ENCODE measurements at places on chromosomes 7 and 10.
A peak's percentile ranks its signal among the peaks of the same experiment; 100 is the strongest.

GRCh38 chr7:70472601-70473237 is 659.2 kb upstream of the GALNT17 start:
- no peak for DNase-seq

DNA sequence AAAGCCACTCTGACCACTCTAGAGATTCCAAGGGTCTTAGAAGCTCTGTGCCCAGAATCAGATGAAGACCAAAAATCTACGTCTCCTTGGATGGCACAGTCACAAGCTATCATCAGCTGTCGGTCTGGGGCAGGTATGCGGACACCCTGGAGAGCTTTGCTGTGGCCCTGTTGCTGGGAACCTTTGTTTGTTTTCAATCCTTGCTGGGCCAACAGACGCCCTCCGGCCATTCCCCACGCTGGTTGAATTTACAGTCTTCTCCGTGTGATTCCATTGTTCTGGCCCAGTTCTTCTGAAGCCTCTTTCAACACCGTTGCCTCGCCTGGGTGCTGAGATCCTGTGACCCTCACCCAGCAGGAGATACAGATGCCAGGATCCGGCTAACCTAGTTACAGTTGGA is 149.4 kb upstream of the PFKP start:
- no peak for DNase-seq

- no peak for DNase-seq
Observed at GRCh38 chr7:96236198-96237039, 85.5 kb downstream of the SLC25A13 start.

DNA sequence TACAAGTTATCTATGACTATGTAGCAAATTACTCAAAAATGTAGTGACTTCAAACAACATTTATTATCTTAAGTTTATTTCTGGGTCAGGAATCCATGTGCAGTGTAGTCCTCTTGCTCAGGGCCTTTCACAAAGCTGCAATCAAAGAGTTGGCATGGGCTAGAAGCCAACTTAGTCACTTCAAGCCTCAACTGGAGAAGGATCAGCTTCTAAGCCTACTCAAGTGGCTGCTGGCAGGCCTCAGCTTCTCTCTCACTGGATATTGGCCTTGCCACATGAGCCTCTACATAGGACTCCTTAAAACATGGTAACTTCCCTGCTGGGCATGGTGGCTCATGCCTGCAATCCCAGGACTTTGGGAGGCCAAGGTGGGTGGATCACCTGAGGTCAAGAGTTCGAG is 5.0 kb upstream of the NFE2L3 start:
- DNase-seq: no peak

- peak; percentile 99 for DNase-seq
Observed at GRCh38 chr10:110794808-110795207, 76.9 kb upstream of the PDCD4 start.

DNA sequence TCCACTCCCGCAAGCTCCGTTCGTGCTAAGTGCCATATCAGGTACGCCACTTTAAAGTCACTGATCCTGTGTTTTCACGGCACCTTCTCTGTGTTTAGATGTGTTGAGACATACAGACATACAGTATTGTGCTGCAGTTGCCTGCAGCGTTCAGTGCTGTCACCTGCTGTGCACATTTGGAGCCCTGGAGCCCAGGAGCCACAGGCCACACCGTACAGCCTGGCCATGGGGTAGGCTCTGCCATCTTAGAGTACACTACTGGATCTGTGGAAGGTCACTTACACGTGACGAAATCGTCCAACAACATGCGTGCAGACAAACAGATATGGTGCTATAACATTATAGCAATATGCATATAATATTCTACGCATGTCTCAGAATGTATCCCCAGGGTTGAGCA is 111.3 kb downstream of the ELFN1 start:
- DNase-seq: no peak

DNA sequence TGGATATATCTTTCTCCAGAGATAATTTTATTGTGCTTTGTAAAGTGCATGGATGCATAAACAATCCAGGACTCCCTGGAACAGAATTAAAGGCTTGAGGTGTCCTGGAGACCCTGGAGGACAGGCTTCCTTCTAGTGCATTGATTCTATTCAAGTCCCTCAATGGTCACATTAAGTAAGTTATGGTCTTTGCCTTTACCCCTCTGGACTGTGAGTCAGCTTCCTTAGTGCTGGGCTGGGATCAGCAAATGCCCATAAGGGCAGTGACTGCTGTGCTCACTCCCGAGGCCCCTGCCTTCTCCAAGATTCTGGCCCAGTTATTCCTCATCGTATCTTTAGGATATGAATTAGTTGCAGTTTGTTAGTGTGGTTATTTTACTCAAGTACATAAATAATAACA is 178.7 kb upstream of the PRSS58 start:
- DNase-seq: no peak

GRCh38 chr10:62990126-62990525 is 143.0 kb upstream of the NRBF2 start:
- DNase-seq: no peak

DNA sequence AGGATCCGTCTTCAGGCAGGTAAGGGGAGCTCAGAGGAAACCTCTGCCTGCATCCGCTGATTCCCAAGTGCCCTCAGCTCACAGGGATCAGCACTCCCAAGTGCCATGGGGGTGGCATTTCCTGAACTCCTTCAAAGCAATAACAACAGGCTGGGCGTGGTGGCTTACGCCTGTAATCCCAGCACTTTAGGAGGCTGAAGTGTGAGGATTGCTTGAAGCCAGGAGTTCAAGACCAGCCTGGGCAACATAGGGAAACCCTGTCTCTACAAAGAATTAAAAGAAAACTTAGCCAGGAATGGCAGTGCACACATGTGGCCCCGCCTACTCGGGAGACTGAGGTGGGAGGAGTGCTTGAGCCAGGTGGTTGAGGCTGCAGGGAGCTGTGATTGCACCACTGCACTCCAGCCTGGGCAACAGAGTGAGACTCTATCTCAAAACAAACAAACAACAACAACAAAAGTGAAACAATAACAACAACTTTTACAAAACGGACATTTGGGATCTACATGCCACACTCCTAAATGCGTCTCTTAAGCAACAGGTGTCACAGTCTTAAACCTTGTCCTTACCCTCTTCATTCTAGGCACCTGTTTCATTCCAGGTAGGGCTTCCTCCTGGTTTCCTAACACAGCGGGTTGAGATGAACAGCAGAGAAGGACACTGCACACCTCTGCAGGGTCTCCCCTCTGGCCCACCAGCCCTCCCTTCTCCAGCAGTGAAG is 73.8 kb downstream of the PAXIP1 start:
- no peak for DNase-seq

GRCh38 chr7:142654398-142654797 is 94.9 kb upstream of the PRSS1 start:
- DNase-seq: no peak

DNA sequence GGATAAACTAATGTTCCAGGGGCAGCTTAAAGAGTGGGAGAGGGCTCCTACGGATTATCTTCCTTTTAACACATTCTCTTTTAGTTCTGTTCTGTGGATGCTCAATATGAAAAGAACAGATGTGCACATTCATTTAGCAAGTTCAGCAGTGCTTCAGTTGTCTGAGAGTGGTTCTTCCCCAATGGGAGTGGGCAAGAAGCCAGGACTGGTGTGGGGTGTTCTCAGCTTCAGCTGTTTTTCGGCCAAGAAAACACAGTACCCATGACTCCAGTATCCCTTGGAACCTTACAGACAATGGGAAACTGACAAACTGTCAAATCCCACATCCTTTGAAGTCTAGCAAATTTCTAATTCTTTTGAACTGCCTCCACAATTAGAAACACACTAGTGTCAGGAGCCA is 71.5 kb upstream of the LRRC17 start:
- no peak for DNase-seq

DNA sequence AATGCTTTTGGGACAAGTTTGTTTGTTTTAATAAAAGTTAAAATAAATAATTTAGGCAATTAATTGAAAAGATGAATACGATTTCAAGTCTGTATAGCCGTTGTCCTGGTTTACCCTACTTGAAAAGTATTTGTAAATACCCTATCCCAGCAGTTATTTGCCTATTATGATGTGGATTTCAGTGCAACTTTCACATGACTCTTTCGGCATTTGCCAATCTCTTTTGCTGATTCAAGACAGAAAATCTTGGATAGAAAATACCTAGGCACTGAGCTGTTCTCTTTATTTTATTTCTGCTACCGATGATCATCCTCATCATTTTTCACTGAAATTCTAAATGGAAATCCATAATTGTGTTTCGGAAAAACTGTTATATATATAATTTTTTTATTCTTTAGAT is 125.9 kb upstream of the FZD8 start:
- no peak for DNase-seq

DNA sequence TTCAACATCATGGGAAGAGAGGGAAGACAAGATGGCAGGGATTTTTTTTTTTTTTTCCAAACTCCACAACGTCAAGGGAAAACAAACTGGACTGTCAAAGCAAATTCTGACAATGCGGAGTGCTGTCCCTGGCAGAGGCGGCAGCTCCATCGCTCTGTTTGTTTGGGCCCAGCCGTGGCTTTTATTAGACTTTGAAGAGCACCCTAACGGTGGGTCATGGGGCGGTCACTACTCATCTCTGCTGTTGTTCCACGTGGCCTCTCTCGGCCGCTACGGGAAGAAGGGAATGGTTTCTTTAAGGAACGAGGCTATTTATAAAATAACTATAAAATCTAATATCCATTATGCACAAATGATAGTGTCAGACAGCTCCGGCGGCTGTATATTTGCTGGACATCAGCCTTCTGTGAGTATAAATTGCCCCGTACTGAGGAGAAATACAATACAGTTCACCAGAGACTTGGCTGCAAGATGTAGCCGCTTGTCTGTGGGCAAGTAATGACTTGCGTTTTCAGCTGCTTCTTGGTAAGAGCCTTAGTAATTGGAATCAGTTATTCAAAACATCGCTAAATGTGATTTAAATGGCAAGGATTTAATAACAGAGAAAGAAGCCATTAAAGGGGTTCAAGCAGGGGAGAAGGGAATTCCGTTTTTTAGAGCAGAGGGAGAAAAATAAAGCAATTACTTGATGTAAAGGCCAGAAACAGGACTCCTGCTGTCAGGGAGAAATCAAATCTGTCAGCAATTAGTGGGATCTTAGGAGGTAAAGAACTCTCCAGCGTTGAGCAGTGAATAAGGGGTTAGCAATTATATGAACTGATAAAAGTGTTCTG is 61.7 kb upstream of the RAB11FIP2 start:
- DNase-seq: peak; percentile 32

- no peak for DNase-seq
Observed at GRCh38 chr7:87608431-87608830, 7.7 kb upstream of the ABCB1 start.

DNA sequence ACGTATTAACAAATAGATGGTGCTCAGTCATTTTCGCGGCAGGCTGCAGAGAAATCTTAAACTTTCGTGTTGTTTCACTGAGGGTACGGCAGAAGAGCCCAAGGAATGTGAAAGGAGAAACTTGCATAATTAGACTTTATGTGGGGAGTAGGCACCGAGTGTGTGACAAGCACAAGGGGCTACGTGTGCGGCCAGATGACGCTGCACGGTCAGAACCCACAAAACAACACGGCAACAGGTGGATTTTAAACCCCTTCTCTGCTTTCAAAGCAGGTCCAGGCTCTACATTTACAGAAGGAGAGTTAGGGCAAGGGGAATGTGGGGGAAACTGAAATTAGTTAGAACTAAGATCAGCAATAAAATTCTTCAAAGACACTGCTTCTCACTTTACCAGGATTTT is 392 bp upstream of the UCN3 start:
- no peak for DNase-seq

DNA sequence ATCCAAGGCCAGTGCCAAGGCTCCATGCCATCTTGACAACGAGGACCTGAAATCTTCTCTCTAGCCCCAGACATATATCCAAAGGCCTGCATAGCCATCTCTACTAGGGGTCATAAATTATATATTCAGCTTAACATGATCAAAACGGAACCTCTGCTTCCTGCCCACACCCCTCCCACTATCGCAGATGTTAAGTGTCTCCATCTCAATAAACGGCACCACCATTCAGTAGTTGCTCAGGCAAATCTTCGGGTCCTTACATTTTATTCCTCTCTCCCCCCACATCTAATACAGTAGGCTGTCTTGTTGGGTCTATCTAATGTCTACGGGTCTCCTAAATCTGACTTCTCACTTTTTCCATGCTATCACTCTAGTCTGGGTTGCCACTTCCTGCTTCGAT is 201.1 kb upstream of the PLXNA4 start:
- DNase-seq: no peak

- no peak for DNase-seq
Observed at GRCh38 chr7:1758859-1759521, 88.9 kb downstream of the ELFN1 start.

GRCh38 chr7:33050535-33051318 is 11.8 kb downstream of the NT5C3A start:
- no peak for DNase-seq

- no peak for DNase-seq
Observed at GRCh38 chr7:46192271-46192670, 271.2 kb upstream of the IGFBP3 start.

DNA sequence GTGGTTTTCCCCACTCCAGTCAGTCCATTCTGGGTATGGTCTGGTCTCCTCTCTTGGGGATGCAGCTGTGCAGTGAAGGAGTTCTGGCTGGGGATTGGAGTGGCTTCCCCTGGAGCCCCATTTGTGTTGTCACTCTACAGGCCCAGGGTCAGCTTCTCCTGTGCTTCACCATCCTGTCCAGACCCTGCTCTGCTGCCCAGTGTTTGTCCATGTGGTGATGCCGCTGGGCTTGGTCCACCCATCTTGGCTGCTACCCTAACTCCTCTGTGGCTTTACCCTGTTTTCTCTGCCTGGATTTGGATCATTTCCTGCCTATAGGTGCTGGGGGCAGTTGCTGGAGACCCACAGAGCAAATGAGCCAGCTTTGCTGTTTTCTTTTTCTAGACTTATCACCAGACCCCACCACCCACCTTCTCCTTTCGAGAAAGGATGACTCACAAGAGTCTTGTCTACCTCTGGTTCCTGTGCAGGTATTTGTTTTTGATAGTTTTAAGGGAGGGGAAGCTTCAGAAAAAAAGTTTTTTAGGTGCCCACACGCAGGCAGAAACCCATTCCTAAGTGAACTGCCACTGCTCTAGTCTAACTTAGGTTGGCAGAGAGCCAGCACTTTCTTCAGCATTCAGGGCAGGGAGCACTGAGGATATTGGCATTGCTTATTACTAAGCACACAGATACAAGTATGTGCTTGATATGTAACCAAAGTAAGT is 8.5 kb downstream of the ZDHHC16 start:
- no peak for DNase-seq

Measured in NCI-H1436 treated with DMSO at 0.1 percent for 48 hours (cell line).